ENCODE measurements at places on chromosomes 13 and 19.

DNA sequence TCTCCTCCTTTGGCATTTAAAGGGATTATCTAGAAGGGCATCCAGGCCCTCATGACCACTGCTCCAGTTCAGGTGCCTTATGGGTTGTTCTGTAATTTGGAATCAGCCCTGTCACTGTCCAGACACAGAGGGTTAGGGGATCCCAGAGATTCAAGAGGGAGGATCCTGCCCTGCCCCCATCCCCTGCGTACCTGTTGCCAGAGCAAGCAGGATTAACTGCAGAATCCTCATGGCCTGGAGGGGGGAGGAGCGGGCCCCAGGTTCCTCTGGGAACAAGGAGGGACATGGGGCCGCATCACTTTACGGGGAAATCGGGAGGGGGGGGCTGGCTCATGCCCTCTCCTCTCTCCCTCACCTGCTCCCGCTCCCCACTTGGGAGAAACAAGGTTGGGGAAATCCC, 1.0 kb downstream of the KLK11 start:
- no peak for DNase-seq

GRCh38 chr19:36032251-36033104, at the start of gene CLIP3:
Gene CLIP3 (minus strand): TSS chr19:36032873. CDS start chr19:36032357, 516 bp downstream.
- peak; percentile 89 for DNase-seq

DNA sequence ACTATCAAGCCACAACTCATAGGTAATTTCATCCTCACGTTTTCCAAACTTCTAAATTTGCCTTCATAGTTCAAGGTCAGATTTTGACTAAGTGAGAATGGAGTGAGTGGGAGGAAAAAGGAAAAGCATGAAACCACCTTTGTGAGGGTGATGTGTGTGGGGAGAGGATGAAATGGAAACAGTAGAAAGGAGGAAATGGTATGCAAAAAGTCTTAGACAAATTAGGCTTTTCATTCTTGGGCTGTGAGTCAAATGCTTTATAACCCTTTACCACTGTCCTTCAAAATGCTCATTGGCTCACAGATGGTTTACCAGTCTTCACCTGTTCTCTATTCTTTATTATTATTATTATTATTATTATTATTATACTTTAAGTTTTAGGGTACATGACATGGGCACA, 127.2 kb downstream of the RAP2A start:
- no peak for DNase-seq

DNA sequence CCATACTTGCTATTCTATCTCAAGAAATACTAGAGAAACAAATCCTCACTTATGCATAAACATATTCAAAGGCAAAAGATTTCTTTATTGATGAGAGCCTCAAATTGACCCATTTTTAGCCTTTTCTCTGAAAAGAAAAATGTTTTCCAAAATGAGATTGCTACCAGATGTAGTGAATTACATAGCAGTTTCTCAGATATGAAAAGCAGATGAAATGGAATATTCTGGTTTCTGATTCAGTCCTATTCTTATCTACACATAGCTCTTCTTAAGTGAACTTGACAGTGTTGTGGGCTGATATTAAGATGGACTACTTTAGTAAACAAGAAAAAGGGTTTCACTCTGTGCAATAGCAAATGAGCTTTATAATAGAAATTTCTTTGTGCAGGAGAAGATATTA, 183.5 kb downstream of the DNAJC15 start:
- DNase-seq = no peak

DNA sequence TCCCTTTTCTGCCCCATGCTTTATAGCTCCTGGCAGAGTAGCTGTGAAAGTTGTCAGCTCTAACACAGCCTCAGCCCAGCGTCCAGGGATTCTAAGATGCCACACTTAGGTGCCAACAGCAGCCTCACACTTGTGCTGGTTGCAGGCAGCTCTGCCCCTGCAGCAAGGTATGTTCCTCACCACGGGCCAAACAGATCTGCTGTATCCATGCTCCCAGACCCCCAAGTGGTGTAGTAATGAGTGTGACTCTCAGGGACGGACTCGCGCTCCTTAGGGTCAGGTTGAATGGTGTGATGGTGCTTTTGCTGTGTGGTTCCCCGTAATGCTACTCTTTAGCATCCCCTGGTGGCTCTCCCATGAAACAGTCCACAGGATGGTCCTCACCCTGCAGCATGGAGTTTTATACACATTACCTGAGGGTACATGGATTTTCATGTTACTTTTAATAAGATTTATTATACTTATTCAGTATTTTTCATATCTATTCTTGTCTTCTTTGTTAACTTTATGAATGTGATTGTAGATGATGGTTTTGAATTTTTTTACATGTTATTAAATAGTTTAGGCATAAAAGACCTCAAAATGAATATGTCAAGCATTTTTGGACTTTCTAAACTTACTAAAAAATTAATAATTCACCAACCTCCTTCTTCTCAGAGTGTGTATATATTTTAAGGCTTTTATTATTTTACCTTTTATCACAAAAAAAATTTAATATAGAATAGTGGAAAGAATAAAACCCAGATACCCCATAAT, 232.5 kb downstream of the SLC7A1 start:
- peak; percentile 49 for DNase-seq

DNA sequence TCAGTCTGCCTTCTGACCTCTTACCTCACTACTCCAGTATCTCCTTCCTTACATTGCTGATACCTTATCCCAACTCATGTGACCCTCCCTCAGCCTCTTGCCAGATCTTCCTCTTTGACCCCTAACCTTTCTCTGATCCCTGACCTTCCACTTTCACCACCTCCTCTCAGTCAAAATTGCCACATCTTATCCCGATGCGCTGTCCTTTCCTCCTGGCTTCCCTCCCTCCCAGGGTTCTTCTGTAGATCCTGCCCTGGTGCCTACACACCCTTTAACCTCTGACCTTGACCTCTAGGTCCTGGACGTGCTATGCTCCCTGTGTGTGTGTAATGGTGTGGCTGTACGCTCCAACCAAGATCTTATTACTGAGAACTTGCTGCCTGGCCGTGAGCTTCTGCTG, 23.7 kb downstream of the RYR1 start:
- no peak for DNase-seq

GRCh38 chr13:99432609-99433542, 68.4 kb upstream of the TM9SF2 start:
- peak; percentile 66 for DNase-seq

DNA sequence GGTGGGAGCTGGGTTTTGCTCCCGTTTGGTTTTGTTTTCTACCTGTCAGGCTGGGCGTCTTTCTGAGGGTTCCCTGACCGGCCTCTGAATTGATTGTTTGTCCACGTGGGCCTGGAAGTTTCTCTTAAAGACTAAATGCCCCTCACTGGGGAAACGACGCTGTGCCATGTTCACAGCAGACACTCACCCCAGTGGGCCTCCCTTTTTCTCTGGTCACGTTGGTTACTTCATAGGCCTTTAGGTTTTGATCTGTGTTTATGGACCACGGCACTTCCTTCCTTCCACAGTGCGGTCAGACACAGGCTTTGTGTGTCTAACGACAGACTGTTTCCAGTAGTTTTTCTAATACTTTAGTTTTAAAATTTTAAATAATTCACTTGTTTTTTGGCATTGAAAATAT, 20.1 kb upstream of the NDUFS7 start:
- no peak for DNase-seq

GRCh38 chr13:32191452-32191998, 123.6 kb downstream of the ZAR1L start:
- DNase-seq = peak; percentile 22

- DNase-seq = no peak
Observed at GRCh38 chr13:76213423-76213904, 577.3 kb downstream of the LMO7 start.

DNA sequence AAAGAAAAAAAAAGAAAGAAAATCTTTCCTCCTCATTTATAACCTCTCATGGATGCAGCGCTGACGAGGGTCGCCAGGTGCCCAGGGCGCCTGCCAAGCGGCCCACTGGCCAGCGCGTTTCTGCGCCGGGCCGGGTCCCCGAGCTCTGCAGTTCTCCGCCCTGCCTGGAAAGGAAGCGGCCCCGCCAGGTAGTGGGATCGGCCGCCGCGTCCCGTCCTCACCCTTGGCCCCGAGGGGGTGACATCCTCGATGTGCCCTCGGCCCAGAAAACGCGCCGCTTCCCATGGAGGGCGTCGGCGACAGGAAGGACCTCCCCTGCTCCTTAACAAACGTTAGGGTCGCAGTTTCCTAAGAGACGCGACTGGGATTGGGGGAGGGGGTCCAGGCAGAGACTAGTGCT, 56.9 kb downstream of the ZNF726 start:
- DNase-seq = no peak

GRCh38 chr13:111302045-111302726, 18.3 kb upstream of the TEX29 start:
- no peak for DNase-seq

GRCh38 chr19:16327169-16327475, 2.5 kb downstream of the KLF2 start:
- DNase-seq = no peak

DNA sequence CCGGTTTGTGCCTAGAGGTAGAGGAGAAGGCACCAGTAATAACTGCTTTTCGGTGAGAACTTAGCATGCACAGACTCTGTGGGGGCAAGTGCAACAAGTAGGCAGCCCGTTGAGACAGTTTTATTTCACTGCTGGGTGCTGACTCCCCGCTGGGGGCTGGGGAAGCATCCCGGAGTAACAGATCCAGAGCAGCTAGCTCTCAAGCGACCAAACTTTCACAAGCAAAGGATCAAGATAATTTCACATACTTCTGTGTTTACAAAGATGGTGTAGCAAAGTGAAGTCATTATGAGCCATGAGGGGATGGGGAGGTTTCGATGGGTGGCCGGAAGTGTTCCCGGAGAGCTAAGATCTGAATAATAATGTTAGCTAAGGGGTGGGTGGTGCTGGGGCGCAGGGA, 2.8 kb downstream of the NACC1 start:
- DNase-seq = no peak

GRCh38 chr13:101618440-101619187, 166.1 kb downstream of the ITGBL1 start:
- no peak for DNase-seq

GRCh38 chr13:114130837-114131582, 1.4 kb downstream of the RASA3 start:
- no peak for DNase-seq

DNA sequence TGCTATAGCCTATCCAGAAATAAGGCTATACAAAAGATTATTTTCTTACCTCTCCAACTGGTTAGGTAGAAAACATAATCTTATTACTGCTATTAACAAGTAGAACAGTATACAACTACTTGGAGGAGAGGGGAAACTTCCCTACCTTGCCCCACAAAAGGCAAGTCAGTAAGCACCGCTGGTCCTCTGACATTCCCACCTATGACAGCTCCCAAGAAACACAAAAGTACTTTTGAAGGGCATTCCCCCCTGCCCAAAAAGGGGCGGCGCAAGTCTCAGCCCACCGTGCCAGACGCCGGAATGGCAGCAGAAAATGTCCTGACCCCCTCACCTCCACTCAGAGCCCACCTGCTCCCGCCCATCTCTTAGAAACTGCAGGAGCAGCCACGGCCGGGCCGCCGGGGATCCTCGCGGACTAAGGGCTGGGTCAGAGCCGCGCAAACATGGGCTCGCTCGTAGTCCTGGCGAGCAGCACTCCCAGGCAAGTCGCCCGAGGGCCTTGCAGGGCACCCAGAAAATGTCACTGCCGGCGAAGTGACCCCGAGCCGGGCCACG, 437 bp downstream of the SUCLA2 start:
- peak; percentile 28 for DNase-seq

- no peak for DNase-seq
Observed at GRCh38 chr19:1082928-1083816, 12.0 kb downstream of the POLR2E start.

GRCh38 chr19:14616407-14616806, 33.5 kb downstream of the CLEC17A start:
- no peak for DNase-seq

- DNase-seq = no peak
Observed at GRCh38 chr13:100280681-100281080, 191.8 kb downstream of the PCCA start.

- DNase-seq = no peak
Observed at GRCh38 chr13:51862957-51863356, 1.2 kb downstream of the CCDC70 start.

DNA sequence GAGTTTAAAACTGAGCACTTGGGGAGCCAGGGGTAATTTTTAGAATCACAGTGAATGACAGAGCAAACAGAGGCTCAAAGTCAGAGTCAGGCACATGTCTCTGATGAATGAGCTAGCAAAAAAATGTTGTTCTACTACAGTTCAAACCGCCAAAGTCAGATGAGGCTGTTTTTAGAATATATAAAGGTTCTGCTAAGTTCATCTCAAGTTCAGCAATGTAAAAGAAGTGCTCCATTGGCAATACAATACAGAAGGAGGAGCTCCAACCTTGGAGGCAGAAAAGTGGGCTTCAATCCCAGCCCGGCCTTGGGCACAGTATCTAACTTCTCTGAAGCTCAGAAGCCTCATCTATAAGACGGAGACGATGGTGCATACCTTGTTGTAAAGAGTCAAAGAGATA, 70.1 kb upstream of the IPO5 start:
- no peak for DNase-seq

DNA sequence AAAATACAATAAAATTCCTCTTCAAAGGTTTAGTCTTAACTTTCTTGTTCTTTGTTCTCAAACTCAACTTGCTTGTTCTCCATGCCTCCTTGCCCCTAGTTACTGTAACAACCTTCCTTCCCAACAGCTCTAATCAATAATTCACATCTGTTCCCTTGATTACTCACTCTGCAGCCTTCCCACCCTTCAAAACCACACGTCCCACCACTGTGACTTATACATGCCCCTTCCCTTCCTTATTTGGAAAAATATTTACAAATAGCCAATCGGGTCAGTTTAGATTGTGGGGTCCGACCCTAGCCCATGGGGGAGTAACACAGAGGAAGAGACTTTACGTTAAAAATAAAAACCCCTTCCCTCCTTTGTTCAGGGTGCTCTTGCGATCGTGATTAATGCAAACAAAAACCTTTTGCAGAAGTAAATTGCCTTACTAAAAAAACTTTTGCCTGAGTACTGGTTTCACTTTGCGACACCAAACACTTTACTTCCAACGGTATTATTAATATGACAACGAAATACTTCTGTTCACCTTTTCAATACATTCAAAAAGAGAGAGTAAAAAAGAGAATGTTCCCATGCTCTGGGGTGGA, 512 bp upstream of the ZNF93 start:
- DNase-seq = peak; percentile 68

GRCh38 chr19:50300814-50301606, 28.2 kb downstream of the KCNC3 start:
- no peak for DNase-seq

DNA sequence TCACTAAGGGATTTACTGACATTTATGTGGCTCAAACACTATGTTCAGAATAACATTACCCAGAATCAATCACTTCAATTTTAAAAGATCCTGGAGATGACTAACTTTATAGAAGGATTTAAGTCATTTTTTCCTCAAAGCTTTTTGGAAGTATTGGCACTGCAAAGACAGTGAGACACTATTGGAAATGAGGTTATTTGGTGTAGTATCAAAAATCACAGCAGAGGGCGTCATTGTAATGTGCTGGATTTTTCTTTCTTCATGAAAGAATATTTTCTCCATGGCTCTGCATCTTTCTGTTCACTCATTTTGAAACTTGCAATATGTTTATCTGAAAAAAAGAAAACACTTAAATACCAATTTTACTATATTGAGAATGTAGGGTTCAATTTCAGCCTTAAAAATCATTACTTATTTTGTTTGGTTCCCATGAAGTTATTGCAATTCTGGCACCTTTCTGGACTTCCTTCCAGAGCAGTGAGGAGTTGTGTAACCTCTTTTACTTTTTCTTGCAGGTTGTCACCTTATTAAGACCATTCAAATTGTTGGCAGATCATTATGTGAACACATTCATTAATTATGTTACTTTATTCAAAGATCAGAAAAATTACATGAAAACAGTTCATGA, 3.7 kb upstream of the CSNK1A1L start:
- DNase-seq = peak; percentile 60

- no peak for DNase-seq
Observed at GRCh38 chr13:49587311-49587847, 2.0 kb upstream of the RCBTB1 start.

GRCh38 chr19:18896421-18896841, 473 bp upstream of the CERS1 start:
- DNase-seq = peak; percentile 29
